ENCODE measurements at places on chromosomes 16 and 17.

GRCh38 chr16:64657316-64658011 is 464.4 kb downstream of the CDH11 start:
- no peak for DNase-seq

GRCh38 chr16:71423865-71424264 is 18.0 kb downstream of the TLE7 start:
- DNase-seq = no peak

- no peak for DNase-seq
Observed at GRCh38 chr16:13324851-13325250, 423.5 kb downstream of the SHISA9 start.

GRCh38 chr17:17836818-17837379 is at the start of gene SREBF1:
TSS of gene SREBF1 (minus strand) at chr17:17836986. CDS start at chr17:17836817, 169 bp downstream.
- peak; percentile 55 for DNase-seq
